ENCODE measurements at places on chromosomes 5 and 9.

GRCh38 chr5:170466988-170467707, 36.7 kb upstream of the KCNIP1 start:
- no peak for DNase-seq

DNA sequence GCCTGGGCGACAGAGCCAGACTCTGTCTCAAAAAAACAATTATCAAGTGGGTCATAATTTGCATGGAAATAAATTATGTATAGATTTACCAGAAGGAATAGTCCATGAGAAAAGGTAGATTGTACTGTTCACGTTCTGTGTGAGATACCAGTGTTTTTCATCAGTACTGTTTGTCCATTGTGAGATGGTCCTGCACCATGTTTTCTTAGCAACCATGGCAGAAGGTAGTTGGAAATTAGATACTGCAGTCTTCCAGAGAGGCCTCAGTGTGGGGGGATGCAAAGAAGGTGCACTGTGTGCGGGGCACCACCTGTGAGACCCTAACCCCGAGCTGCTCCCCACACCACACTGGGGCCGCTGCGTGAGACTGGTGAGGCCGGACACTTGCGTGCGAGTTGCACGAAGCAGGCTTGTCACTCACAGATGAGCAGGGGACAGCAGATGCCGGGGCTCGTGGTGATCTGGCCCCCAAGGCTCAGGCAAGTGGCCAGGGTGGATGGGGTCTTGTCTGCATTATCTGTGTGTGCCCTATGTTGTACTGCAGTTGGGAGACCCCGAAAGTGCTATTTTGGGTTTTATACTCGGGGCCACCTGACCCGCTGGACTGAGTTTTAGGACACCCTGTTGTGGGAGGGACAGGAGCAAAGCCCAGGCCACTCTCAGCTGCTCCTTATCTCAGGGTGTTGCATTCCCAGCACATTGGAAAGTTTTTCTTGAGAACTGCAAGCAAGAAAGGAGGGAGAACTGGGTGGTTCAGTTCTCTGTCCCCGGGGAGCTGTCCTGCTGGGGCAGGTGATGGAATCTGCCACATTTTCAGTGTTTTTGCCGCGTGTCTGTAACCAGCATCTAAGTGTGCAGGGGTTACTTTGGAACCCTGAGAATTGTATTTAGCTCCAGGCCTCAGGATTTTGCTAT, 61.9 kb downstream of the EHMT1 start:
- no peak for DNase-seq

GRCh38 chr5:39284552-39284951, 65.2 kb upstream of the FYB1 start:
- DNase-seq = no peak

DNA sequence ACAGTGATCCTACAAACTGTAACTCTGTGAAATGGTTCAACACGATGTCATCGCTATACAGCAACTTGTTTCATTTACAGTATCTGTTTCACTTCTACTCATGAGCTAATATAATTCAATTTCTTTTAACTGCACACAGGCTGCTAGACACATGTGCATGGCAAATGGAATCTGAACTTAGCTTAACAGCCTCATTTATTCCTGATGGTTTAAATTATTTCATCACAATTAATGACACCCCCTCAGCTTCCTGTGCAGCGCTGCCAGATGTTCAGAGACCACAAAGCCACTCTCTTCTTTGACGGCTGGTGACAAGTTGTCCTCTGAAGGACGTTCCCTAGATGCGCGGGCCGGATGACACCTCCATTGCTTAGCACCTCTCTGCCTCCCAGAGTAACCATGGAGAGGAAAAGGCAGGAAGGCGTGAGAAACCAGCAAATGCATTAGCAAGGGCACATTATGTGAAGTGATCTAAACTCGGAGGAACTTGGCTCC, 191.1 kb downstream of the BNC2 start:
- DNase-seq = no peak

DNA sequence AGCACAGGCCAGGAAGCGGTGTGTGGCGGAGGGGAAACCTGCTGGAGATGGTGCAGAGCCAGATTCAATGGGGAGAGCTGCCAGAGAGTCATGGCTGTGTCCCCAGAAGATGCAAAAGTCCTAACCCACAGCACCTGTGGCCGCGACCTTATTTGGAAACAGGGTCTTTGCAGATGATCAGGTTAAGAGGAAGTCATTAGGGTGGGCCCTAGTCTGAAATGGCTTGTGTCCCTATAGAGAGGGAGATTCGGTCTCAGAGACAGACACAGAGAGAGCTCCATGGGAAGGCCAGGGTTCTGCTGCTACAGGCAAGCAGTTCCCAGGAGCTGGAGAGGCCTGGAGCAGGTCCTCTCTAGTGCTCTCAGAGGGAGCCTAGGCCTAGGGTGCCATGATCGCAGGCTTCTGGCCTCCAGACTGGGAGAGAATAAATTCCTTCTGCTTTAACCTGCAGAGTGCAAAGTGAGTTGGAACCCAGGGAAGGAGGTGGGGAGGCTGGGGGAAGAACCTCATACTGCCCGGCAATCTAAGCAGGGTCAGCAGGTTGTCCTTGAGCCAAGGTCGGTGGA, 1.9 kb upstream of the LPCAT1 start:
- no peak for DNase-seq

DNA sequence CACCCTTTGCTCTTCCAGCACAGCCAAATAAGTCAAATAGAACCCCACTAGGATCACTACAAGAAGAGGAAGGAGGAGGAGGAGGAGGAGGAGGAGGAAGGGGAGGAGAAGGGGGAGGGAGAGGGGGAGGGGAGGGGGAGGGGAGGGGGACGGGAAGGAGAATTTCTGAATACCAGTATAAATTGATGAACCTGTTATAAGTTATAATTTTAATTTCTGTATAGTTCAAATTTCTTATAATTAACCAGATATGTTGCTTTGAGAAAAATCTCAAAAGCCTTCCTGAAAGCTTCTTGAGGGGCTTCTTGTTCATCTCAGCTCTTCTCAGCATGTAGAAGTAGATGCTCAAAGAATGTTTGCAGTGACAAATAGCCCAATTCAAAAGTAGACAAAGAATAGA, 15.0 kb upstream of the ADRA1B start:
- DNase-seq = no peak

DNA sequence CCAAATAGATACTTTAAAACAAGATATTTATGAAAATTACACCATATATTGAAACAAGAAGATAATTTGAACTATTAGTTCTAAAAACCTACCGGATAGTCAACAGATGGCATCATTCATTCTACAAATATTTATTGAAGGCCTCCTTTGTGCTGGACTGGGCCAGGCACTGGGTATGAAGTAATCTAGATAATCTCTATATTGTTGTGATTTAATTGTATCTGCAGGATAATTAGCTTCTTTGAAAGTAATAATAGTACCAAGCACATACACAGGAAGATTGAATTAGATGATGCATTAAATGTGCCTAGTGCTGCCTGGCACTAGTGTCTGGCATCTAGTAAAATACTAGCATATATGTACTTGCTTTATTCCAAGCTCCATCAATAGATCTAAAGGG, 735.2 kb upstream of the DMAC1 start:
- DNase-seq = no peak

GRCh38 chr5:38585816-38586215, 29.4 kb upstream of the LIFR start:
- DNase-seq = no peak

GRCh38 chr9:121445986-121446385, 53.7 kb downstream of the GGTA1 start:
- no peak for DNase-seq

DNA sequence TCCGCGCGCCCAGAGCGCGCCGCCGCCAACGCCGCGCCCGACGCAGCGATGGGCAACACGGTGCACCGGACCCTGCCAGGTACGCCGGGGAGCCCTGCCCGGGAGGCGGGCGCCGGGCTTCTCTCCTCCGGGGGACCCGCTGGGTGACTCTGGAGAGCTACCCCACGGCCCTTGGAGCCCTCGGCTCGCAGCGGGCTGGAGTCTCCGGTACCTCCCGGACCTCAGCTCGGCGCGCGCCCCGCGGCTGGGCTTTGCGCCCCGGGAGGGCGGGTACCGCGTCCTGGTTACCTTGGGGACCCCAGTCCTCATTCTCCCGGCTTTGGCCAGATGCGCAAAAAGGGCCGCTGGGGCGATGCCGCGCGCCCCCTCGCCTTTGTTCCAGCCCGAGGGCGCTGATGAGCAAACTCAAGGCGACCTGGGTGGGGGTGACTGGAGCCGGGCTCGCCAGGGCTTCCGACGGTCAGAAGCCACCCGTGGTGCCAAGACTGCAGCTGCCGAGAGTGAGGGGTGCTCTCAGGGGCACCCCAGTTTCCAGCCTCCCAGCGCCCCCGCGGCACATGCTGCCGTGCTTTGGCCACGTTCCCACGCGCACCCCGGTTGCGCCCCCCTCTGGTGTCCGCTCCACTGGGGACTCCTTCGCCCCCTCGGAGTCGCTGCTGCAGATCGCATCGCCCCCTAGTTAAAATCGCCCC, 442 bp downstream of the NEURL1B start:
- DNase-seq = peak; percentile 40

DNA sequence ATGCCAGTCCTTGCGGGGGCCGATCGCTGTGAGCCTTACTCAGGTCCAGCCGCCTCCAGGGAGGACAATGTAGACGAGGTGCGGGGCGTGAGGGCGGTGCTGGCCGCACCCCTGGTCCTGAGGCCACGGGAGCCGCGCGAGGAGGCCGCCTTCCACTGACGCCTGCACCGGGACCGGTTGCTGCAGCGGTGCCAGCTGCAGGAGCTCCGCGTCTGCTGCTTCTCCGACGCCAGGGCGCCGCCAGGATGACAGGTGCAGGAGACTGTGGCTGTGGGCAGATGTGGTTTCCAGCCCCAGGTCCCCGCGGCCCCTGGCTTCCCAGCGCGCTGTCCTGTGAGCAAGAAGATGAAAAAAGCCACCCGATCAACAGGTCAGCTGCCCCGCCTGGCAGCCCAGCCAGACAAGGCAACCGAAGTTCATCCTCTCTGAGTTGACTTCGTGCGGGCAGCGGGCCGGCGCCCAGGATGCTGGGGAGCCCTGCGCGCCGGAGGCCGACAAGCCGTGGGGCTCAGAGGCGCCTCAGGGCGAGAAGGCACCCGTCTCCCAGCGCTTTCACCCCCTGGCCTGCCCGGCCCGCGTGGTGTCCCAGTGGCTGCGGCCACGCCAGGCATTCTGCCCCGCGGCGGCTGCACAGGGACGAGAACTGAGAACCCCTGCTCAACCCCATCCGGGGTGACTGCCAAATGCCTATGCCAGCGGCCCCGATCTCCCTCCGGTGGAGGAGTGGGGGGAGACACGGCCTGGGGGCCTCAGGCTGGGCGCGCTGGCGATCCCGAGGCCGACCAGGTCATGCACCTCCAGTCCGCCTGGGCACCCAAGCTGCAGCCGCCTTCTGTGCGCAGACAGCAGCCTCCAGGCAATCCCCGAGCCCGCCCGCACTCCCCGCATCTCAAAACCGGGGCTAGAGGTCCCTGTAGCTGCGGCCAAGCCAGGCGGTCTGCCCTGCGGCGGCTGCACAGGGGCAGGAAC, 43.4 kb upstream of the BICD2 start:
- DNase-seq = no peak

DNA sequence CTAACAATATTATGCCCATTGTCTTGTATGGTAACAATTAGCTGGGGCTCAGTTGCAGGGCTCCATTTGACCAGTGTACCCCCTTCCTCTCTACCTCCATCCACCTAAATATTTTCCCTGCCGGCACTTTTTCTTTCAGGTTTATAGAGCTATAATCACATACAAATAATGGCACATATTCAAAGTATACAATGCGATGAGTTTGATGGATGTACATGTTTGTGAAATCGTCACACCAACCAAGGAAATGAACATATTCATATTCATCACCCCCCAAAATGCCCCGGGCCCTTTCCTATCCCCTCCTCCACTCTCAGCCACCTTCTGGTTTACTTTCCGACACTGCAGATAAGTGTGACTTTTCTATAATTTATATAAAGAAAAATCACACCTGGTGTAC, 351.5 kb downstream of the GADD45G start:
- no peak for DNase-seq

GRCh38 chr5:179243333-179243732, 101.9 kb downstream of the ADAMTS2 start:
- DNase-seq = peak; percentile 28

- no peak for DNase-seq
Observed at GRCh38 chr9:130226112-130226511, 39.4 kb upstream of the HMCN2 start.

GRCh38 chr9:77604316-77604715, 43.8 kb downstream of the GNA14 start:
- DNase-seq = no peak

Data from NCI-H446 (cell line).